GM12864 (cell line): ENCODE measurements at places on chromosomes 16 and 17.

- DNase-seq = no peak
Observed at GRCh38 chr16:75267631-75268264, 16.3 kb upstream of the BCAR1 start.

DNA sequence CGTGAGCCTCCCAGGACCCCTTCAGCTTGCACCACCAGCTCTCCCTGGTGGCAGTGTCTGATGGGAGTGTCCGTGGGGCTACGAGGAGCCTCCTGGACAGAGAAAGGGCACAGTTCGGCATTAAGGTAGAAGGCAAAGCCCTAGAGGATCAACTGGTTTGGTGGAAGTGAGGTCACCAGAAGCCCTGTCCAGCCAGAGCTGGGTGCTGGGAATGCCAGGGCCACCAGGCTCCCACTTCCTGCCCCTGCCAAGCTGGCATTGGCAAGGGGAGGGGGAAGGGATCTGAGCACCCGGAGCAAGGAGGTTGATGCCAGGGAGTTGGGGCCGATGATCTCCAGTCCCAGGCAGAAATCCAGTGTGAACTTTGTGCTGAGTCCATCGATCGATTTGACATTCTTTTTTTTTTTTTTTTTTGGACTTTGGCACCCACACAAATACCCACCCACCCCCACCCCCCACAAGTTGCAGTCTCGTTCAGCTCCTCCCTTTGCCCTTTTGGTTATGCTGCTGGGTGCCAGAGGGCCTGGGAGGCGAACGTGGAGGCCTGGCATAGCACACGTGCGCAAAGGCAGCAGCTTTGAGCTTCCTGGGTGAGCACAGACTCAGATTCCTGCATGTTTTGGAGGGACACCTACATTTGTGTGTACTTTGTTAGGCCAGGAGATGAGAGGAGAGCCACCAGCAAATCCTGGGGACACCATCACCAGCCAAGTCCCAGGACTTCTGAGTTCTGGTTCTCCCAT is 2.1 kb downstream of the NHERF1 start:
- no peak for DNase-seq

- no peak for DNase-seq
Observed at GRCh38 chr16:20901068-20901435, 481 bp downstream of the LYRM1 start.

GRCh38 chr16:19583665-19584300 is 28.3 kb downstream of the VPS35L start:
- peak; percentile 5 for DNase-seq

GRCh38 chr16:83651871-83652270 is 155.9 kb upstream of the HSBP1 start:
- DNase-seq = no peak

DNA sequence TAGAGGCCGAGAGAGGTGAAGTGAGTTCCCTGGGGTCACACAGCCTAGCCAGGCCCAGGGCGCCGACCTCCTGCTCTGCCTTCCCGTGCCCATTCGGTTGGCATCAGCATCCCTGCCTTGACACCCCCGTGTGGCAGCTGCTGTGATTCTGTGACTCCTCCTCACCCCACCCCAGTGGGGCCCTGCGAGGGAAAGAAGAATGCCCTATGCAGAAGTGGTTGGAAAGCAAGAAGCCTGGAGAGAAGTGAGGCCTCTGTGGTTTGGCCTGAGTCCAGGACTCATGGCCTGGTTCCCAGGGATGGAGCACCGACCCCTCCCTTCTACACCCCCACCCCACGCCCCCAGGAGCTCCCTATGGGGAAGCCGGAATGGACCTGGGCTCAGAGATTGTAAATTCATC is 296.2 kb downstream of the SEC14L1 start:
- no peak for DNase-seq

DNA sequence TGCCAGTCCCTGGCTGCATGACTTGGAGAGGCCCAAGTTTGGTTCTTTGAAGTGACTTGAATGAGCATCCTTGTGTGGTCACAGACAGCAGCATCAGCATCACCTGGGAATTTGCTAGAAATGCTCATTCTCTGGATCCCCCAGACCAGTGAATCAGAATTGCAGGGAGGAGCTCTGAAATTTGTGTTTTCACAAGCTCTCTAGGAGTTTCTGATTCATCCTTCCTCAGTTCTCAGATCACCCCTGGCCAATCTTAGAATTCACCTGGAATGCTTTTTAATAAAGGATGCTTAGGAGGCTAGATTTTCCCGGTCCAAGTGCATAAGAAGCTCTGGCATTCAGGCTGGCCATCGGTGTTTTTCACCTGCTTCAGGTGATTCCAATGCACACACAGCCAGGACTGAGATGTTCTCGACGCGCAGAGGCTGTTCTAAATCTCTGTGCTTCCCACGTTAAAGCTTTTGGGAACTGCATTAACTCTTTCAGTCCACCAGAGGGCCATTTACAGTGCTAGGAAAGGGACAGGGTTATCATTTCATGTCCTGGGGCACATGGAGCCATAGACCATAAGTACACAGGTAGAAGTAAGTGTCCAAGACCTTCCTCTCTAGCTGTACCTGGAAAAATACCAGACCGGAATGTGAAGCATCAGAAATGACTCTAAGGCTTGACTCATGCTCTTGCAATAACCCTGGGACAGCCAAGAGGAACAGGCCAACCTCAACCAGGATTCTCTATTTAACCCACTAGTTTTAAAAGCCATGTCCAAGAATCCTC is 85.7 kb upstream of the XYLT1 start:
- no peak for DNase-seq

- no peak for DNase-seq
Observed at GRCh38 chr16:86578611-86579267, 390 bp downstream of the FOXL1 start.

- DNase-seq = no peak
Observed at GRCh38 chr17:50638966-50639713, 4.5 kb downstream of the ABCC3 start.

- DNase-seq = no peak
Observed at GRCh38 chr17:78544881-78545755, 32.1 kb downstream of the DNAH17 start.

- DNase-seq = no peak
Observed at GRCh38 chr17:78608804-78609186, 31.6 kb upstream of the DNAH17 start.

- DNase-seq = no peak
Observed at GRCh38 chr17:82001571-82002056, 21.1 kb downstream of the CENPX start.

DNA sequence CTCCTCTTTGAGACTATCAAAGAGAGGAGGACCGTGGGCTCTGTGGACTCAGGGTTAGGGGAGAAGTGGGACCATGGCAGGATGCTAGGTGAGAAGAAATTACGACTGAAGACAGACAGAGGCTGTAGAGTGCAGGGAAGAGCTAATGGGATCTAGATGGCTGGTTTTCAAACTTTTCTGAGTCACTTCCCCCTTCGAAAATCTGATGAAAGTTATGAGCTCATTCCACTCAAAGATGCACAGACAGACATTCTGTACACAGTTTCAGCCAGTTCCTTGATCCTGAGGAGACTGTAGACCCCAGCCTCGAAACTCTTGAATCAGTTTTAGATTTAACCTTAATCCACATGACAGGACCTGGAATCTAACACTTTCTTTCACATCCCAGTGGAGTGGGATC is 40.7 kb downstream of the RGS9 start:
- DNase-seq = no peak

GRCh38 chr17:17479209-17479608 is 2.4 kb downstream of the MED9 start:
- no peak for DNase-seq

GRCh38 chr17:12024327-12024726 is 3.6 kb downstream of the MAP2K4 start:
- DNase-seq = no peak

- no peak for DNase-seq
Observed at GRCh38 chr16:4053301-4053845, 62.9 kb downstream of the ADCY9 start.

DNA sequence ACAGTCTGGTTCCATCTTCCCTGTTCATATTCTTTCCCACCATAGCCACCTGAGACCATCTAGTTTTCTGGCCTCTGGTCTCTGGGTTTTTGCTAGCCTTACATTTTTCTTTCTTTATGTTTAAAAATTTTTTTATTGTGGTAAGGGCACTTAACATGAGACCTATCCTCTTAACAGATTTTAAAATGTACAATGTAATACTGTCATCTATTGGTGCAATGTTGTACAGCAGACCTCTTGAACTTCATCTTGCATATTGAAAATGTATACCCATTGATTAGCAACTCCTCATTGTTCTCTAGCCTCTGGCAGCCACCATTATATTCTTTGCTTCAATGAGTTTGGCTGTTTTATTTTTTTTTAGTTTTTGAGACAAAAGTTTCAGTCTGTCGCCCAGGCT is 39.2 kb downstream of the ITGAM start:
- no peak for DNase-seq

- DNase-seq = no peak
Observed at GRCh38 chr16:11348737-11349598, 3.7 kb downstream of the RMI2 start.

DNA sequence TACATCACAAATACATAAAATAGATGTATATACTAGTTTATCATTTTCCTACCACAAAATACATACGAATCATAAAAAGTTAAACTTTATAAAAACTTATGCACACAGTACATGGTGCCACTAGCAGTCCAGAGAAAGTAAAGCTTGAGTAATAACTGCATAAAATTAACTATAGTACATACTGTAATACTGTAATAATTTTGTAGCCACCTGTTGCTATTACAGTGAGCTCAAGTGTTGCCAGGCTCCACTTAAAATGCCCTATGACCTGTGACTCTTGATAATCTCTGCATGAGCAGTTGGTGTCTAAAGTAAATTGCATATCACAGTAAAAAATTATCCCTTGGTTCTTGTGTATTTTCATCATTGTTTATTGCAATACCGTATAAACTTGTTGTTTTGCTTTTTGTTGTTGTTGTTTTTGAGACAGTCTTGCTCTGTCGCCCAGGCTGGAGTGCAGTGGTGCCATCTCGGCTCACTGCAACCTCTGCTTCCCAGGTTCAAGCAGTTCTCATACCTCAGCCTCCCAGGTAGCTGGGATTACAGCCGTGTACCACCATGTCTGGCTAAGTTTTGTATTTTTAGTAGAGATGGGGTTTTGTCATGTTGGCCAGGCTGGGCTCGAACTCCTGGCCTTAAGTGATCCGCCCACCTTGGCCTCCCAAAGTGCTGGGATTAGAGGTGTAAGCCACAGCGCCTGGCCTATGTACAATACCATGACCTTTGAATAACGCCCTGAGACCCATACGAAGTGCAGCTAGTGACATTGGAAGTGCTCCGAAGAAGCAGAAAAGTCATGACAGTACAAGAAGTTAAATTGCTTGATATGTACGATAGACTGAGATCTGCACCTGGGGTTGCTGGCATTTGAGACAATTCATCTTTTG is 6.6 kb downstream of the LUC7L3 start:
- DNase-seq = no peak

DNA sequence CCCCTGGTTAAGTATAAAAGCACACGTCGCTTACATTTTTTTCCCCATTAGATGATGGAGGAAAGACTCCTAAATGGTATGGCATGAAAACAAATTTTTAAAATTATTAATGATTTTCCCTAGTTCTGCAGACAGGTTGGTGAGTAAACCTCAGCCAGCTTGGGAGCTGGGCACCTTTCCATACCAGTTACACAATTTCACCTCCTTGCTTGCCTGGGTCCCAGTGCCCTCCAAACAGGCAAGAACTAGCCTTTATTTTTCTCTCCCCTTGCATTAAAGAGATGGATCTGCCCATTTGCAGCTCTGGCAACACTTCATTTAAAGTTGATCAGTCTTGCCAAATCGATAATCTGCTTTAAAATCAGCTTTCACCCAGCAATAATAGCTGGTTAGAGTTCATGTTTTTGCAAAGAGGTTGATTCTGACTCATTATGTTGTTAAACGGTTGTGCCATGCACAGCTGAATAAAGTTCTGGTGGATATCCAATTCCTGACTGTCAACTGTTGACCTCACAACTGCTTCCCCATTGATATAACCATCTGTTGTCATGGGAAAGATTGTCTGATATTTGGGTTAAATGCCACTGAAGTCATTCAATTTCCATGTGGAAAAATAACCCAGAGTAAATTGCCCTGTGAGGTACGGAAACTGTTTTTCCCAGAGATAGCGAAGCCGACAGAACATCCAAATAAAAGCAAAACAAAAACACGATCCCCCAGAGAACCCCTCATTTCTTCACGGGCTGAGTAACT is 1.3 kb downstream of the C17orf58 start:
- no peak for DNase-seq

- no peak for DNase-seq
Observed at GRCh38 chr16:67965668-67966548, 2.5 kb downstream of the SLC12A4 start.

DNA sequence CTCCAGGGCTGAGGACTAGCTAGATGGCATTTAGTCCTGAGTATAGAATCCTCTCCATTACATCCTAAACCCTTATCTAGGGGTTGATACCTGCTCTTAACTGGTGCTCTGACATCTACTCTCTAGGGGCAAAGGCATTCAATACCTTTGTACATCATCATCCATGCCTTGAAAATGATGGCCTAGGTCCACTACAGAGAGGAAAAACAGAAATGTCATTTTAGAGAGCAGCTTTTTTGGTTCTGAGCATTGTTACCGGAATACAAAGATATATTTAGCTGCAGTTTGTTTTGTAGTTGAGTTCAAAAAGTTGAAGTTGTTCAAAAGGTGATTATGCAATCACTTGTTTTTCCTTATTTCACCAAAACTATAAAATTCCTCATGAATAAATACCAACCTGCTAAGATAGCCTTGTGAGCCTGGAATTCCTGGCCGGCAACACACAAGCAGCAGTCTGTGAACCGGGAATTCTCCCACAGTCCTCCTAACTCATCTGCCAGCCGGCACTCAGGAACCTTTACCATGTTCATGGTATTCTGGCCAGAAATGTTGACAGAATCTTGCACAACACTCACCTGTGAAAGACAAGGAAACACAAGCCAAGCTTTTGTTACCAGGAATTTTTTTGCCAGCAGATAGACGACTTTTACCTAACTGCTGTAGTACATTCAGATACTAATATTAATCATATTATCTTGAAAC is 35.4 kb downstream of the NXPH3 start:
- DNase-seq = no peak

GRCh38 chr17:28174352-28175046 is 132.0 kb downstream of the NLK start:
- peak; percentile 7 for DNase-seq

- no peak for DNase-seq
Observed at GRCh38 chr16:84675884-84676283, 23.9 kb upstream of the USP10 start.

DNA sequence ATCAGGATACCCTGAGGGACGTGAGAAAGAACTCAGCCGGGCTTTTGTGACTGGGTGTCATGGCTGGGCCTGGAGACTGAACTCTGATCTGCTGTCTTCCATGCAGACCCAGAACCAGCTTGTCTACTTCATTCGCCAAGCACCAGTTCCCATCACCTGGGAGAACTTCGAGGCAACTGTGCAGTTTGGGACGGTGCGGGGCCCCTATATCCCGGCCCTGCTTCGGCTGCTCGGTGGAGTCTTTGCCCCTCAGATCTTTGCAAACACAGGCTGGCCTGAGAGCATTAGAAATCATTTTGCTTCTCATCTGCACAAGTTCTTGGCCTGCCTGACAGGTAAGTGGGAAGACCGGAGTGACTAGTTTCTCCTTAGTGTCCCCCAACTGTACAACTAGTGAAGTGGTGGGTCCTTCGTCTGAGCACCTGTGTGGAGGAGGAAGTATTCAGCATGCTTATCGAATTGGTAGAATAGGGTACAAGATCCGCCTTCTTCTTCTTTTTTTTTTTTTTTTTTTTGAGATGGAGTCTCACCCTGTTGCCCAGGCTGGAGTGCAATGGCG is 15.5 kb downstream of the DNAH2 start:
- DNase-seq = no peak
